IPS DF 19.7 (cell line): ENCODE measurements at places on chromosomes 3 and 15.

- no peak for DNase-seq
Observed at GRCh38 chr3:16319307-16319706, 54.3 kb downstream of the OXNAD1 start.

GRCh38 chr3:150117076-150117475 is 146.4 kb upstream of the PFN2 start:
- no peak for DNase-seq

GRCh38 chr3:46627078-46627477 is 14.8 kb downstream of the FAM240A start:
- DNase-seq: no peak

DNA sequence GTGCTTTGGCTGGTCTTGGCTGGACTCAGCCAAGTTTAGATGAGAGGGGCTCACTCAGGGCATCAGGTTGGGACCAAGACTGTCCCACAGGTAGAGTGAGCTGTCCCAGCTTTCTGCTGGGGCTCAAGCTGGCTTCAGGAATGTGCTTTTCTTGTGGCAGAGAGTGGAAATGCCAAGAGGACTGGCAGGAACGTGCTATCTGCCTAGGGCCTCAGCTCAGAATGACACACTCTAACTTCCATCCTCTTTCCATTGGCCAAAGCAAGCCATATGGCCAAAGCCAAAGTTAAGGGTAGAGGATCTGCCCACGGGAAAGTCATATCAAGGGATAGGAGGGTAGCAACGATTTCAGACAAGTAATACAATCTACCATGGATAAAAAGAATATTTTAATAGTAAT is 178.8 kb downstream of the ABHD5 start:
- DNase-seq: no peak

- DNase-seq: no peak
Observed at GRCh38 chr3:134797057-134797740, 2.1 kb downstream of the EPHB1 start.

- no peak for DNase-seq
Observed at GRCh38 chr15:51342227-51342999, 958 bp downstream of the GLDN start.

DNA sequence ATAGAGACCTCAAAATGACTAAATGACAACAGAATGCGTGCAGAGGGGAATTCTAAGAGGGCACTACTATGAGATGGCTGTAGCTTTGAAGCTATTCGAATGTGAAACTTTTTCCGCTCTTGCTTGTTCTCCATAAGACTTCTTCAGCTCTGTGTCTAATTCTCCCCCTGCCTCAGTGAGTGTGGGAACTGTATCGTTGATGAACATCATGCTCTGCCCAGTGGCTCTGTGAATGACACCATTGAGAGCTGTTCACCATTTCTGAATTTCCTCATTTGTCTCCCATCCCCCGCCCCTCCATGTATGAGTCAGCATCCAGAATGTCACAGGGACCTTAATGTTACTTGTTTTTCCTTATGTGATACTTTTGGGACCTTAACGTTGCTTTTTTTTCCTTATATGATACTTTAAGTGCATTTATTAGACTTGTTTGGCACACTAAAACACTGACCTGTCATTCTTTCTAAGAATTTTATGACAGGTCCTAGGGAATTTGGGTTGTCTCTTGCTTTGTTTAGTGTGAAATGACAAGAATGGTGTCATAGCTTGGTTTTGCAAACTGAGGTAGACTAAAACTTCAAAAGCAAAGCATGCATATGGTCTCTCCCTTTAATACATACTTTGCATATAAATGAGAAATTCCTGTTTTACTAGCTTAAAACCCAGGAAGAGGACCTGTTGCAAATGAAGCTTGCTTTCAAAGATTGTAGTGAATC is 99.6 kb downstream of the FNDC3B start:
- DNase-seq: no peak

- no peak for DNase-seq
Observed at GRCh38 chr3:12643010-12643380, 20.9 kb downstream of the RAF1 start.

DNA sequence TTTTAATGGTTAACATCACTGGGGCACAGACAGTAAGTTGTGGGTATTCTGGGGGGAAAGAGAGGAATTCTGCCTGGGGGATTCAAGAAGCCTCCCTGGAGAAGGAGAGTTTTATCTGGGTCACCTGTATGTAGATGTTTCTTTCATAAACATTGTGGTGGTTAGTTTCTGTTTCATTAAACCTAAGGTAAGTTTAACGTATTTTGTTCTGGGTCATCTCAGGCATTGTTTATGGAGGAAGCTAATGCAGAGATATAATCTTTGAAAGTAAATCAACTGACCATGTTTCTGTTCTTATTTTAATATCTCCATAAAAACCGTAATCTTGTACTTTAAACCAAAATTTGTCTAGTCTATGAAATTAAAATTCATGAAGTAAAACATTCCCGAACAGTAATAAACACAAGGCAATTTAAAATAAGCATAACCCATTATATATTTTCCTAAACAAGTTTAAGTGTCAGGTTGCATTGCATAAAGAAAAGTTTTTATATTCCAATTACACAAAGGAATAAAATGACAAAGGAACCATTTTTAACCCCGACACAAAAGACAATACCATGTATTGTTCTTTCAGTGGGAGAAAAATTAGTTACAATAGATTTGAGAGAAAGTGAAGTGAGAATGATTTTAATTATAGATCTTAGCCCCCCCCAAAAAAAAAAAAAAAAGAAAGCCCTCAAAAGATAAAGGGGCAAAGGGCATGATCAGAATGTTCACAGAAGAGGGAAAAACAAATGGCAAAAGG is 274.6 kb upstream of the TBL1XR1 start:
- no peak for DNase-seq

DNA sequence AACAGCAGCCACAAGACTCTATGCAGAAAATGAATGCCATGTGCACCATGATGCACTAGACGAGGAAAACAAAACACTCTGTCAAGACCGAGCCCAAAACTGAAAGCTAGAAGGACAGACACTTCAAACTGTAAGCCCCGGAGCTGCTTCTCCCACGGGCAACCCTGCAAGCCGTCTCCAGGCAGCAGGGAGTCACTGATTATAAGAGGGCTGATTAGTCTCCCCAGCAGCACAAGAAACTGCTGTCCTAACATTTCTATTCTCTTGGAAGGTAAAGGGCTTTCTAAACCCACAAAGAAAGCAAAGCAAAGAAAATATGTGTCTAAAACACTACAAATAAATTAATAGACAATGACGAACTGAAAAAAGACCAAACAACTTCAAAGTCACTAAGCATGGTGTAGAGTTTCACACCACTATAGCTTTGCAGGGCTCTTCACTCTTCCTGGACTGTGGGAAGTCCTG is 15.5 kb downstream of the TBC1D2B start:
- no peak for DNase-seq

DNA sequence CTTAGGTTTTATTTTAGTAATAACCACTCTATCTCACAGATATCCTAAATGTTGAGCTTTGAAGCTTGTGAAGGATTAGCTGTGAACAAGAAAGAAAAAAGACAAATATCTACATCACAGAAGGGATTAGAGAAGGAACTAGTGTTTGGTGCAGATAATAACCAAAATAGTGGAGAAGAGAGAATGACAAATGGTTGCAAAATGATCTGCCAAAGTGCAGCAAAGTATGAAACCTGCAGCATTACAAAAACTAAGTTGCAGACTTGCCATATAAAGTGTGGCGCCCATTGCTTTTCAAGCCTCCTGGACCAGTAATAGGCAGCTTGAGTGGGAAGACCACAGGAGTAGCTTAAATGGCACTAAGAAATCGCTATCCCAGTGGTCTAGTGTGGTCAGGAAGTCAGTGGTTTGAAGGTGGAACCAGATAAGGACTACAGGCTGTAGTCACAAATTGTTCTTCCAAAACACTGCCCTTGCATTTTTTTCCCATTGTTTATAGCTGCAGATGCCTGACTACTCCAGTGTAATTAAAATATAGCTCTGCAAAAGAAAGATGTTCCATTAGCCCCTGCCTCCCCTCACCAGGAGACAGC is 20.7 kb downstream of the TPM1 start:
- DNase-seq: no peak

DNA sequence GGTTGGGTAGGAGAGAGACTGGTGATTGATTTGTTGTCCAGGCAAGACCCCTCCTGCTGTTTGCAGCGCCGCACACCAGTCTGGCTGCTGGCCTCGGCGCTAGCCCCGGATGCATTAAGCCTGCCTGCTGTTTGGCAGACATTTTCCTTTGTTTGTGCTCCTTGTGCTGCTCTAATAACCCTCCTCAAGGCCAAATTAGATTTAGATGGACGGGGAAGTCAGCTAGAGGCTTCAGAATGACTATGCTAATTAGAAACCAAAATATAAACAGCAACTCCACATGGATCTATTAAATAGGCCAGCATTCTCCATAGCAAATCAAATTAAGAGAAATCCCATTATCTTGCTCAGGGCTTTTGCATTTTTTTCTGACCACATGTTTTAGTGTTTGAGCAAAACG is 445.2 kb downstream of the SQOR start:
- no peak for DNase-seq

GRCh38 chr3:52742418-52743041 is 28.2 kb downstream of the NEK4 start:
- no peak for DNase-seq

GRCh38 chr3:160330109-160330508 is 68.9 kb downstream of the IFT80 start:
- DNase-seq: no peak

DNA sequence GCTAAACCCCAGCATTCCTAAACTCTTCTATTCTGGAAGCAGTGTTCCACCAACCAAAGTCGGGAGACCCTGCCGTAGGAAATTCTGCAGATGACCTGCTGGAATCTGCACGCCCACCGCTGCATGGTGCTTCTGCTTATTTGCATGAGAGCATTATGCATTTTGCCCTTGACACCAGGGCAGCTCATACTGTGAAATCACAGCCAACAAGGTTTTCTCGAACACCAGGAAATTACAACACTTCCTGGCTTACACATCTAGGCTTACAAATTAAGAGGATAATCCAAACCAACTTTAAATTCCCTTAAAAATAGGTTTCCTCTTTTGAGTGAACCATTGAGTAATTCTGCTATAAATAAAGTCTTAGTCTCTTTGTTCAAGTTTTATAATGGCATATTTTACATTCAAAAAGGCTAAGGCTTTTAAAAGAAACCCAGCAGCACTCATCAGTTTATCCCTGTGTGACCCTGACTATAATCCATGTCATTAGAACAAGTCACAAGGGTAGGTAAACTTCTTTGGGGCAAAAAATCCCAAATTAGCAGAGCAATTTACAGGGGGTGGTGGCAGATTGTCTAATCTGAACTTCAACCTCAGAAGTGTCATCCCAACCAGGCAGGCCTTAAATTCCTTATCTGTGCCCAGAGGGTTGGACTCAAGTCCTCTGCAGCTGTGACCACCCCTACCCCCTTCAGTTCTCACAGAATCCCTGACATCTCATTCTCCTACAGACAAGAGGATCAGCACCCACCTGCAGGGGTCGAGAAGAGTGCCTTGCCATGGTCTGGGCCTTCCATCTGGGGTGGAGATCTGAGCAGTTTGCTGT is 33.5 kb upstream of the RBP1 start:
- DNase-seq: no peak

GRCh38 chr3:12870942-12871341 is 29.6 kb upstream of the RPL32 start:
- no peak for DNase-seq

DNA sequence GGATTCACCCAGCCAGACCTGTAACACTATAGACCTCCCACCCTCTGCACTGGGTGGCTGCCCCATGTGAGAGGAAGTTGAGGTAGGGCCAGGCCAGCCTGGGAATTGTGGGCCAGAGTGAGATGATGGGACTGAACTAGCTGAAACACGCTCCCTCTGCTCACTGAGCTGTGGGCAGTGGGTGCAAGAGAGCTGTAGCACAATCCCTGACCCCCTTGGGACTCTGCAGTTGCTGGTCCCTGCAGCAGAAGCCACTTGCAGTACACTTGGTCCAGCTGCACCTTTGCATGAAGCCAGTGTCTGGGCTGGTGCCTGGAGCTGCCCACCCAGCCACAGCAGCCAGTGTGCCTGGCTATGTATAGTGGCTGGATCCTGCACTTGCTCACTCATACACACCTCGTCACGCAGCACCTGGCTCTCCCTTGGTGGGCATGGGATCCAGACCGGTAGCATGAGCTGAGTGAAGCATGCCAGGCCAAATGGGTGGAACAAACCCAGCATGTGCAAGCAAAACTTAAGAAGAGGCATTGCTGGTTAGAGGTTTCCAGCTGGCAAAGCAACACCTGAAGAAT is 805.7 kb upstream of the GBE1 start:
- DNase-seq: no peak

DNA sequence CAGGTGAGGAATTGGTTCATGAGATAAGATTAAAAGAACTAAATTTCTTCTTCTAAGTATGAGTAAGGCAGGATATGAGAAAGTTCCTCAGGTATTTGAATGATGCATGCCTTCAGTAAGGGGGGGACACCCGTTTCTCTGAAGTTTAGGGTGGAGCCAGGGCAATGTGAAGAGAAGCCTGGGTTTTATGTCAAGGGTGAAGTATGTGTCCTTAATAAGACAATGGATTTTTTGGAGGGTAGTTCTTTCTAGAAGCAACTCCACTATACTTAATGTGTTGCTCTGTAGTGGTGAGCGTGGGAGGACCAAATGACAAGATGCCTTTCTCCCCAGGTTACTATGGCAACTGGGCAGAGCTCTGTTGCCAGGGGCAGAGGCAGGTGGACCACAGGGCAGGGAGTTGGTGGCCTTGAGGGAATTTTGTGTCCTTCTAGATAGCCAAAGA is 44.0 kb downstream of the PHLDB2 start:
- no peak for DNase-seq

- DNase-seq: no peak
Observed at GRCh38 chr3:179036626-179037300, 34.8 kb downstream of the ZMAT3 start.

DNA sequence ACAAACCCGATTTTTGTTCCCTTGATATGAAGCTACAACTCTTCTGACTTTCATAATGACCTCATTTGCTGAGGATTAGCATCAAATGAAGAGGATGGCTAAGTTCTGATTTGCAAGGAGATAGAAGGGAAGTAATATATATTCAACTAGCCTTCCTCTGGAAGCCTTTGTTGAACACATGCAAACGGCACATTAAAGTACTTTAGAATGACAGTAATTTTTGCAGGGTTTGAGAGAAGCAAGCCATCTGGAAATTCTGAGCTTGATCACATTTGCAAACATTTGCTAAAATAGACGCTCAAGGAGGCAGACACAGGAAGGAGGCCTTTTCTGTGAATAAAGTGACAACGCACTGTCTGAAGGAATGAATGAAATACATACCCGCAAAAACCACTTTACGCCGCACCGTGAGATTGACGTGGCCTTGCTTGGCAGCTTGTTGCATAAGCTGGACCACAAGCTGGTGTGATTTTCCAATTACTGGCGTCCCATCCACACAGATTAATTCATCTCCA is 657.2 kb downstream of the MAGI1 start:
- no peak for DNase-seq

DNA sequence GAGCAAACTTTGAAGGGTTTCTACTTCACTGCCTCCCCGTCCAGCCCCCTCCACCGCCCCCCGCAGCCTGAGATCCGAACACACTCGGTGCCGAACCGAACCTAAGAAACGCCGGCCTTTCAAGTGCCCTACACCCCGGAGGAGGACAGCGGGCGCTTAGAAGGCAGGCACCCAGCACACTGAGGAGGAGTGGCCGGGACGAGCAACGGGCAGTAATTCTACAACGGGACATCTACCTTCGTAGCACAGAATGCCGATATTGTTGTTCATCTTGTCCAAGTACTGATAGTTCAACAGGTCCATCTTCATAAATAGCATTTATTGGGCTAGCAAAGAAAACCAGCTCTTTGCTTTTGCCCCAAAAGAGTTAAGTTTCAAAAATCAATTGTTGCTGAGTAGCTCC is 513 bp downstream of the VGLL4 start:
- DNase-seq: no peak

- no peak for DNase-seq
Observed at GRCh38 chr3:28853830-28854229, 427.0 kb upstream of the RBMS3 start.

GRCh38 chr3:144229953-144230352 is 258.3 kb downstream of the DIPK2A start:
- DNase-seq: no peak
